ENCODE measurements at places on chromosomes 4 and X.

DNA sequence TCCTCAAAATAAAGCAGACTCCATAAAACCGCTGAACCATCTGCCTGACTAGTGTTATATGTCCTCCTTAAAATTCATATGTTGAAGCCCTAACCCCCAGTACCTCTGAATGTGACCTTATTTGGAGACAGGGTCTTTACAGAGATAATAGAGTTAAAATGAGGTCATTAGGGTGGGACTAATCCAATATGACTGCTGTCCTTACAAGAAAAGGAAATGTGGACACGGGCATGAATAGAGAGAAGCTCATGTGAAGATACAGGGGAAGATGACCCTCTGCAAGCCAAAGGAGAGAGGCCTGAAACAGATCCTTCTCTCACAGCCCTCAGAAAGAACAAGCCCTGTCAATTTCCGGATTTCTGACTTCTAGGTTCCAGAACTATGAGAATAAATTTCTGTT lies 82.0 kb upstream of the KLHL13 start:
- no peak for DNase-seq

DNA sequence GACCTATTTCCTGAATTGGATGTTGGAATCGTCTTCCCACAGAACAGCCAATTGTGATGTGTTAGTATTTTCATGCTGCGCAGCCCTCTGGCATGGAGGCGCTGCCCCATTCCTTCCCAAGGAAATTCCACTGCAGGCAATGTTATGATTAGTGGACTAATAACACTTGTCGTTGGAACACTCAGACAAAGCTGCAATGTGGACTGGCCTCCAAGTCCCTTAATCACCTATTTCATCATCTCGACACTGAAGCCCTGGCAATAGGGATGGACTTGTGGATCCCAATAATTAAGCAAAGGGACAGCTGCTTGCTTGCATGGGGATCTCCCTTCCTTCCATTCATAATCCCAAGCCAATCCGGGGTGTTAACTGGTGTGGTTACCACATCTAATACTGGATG lies 78.8 kb upstream of the PLAC1 start:
- DNase-seq, result no peak

GRCh38 chr4:140969296-140969695 lies 164.0 kb downstream of the RNF150 start:
- DNase-seq, result no peak

DNA sequence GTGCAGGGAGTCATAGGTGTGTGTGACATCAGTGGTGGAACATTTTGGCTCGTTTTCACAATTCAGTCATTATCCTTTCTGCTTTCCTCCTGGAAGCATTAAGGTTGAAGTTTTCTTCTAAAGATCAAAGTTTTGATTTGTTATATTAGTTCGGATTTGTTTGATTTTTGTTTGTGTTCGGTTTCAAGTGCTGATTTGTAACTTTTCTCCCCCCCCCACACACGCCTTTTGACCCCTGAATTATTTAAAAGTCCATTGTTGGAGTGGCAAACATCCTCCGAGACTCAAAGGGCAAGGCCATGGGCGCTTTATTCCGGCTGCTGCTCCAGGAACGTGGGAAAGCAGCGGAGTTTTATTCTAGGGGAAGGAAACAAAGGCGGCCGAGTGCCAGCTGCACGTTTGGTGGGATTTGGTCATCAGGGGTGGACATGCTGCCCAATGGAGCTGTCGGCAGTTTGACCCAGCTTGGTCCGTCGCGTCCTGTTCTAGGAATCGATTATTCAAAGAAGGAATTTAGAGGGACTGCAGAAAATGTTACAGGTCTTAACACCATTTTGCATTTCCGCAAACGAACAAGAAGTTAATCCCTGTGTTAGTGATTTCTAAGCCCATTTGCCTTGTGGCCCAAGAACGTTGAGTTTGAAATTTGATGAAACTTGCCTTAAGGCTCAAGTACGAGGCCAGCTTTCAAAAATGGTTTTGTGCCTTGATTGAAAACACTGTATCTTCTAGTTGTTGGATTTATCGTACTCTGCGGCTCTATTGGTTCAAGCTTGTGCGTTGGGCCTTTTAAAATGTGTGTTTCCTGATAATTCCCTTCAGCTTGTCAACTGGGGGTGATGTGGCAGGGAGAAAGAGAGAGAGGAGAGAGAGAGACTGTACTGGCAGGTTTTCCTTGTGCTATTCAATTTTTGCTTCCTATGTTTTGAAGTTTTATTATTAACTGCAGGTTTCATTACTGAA lies 565 bp upstream of the ZNF41 start:
- DNase-seq, result no peak

DNA sequence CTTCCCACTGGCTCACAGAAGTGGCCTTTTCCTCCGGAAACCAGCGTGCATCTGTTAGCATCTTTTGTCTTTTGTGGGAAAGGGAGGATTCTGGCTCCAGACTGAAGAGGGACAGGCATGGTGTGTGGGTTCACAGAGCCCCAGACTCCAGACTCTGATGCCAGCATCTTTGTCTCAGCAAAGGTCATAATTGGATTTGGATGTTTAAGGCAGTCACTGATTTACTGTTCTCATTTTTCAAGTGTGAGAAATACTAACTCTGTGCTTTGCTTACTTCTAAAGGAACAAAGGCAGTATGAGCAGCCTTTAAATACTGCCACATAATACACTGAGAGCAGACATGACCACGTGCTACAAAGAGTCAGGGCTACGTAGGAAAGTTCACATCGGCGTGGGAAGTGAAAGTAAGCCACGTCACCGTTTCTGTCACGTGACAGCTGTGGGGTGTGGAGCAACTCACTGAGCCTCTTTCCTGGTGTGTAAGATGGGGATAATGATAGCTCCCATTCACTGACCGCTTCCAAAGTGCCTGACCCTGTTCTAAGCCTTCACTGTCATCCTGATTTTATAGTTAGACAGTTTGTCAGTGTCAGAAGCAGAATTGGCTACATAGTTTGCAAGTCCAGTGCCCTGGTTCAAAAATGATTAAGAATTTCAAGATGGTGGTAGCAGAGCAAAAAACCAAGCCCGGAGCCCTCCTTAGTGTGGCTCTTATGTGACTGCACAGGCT lies 24.8 kb upstream of the TMSB4X start:
- no peak for DNase-seq

DNA sequence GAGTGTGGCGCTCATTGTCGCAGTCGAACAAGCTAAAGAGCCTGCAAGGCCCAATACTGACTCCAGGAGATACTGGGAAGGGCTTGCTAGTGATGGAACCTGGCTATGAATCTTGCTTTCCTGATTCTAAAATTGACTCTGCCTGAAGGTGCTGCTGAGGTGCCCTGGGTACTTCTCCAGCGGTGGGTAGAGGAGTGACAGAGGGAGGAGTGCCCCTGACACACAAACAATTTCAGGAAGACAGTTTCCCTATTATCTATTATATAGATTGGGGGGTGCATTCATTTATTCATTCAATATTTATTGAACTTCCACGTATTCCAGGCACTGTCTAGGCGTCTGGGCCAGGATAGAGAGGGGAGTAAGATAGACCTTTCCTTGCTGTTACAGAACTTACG lies 339.2 kb upstream of the GATB start:
- DNase-seq, result no peak

DNA sequence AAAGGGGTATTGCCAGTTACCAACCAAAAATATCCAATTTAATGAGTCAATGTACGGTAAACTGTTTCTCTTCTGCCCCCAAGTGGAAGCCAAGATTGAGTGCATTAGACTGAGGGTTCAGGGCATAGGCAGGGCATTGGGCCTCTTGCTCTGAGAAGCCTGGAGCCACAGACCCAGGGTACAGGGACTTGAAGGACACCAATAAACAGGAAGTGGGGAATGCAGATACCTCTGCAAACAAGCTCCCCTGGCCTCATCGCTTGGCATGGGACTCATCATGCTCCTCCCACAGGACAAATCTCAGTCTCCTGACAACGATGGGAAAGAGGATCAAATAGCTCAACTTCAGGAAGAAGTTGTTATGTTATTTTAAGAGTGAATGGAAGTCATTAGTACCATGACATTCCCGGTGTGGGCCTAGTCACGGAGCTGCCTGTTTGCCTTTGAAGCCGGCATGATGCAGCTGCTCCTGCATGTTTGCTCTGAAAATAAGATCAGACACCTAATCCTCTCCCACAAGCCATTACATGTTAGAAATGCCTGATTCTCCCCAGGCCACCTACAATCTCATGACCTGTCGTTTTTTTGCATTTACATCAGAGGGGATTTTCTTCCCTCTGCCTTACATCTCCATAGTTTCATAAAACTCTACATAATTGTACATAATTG lies 224.2 kb downstream of the RCHY1 start:
- peak; percentile 6 for DNase-seq

DNA sequence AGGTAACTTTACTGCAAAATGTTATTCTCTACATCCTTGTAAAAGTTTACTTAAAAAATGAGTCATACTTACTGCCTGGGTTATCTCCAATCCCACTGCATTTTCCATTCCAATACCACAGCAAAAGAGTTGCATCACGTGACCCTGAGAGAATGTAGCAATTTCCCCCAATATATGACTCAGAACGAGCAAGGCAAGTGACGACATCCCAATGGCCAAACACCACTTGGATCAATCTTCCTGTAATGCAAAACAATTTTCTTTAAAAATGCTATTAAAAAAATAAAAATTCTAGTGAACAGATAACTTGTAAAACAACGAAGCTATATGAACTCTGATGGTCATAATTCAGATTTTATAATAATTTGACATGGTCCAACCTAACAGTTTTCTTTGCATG lies 224.3 kb downstream of the DCLK2 start:
- DNase-seq, result no peak

- no peak for DNase-seq
Observed at GRCh38 chrX:16654093-16654492, 4.1 kb downstream of the S100G start.

- no peak for DNase-seq
Observed at GRCh38 chr4:15035159-15035558, 32.9 kb downstream of the CPEB2 start.

GRCh38 chr4:76801621-76802235 lies 96.2 kb downstream of the SOWAHB start:
- DNase-seq, result no peak

- no peak for DNase-seq
Observed at GRCh38 chr4:53676402-53676871, 85.2 kb upstream of the LNX1 start.

GRCh38 chrX:150182161-150182560 lies 181.0 kb upstream of the MAMLD1 start:
- no peak for DNase-seq

GRCh38 chr4:53376900-53377299 lies 541 bp upstream of the FIP1L1 start:
- no peak for DNase-seq

DNA sequence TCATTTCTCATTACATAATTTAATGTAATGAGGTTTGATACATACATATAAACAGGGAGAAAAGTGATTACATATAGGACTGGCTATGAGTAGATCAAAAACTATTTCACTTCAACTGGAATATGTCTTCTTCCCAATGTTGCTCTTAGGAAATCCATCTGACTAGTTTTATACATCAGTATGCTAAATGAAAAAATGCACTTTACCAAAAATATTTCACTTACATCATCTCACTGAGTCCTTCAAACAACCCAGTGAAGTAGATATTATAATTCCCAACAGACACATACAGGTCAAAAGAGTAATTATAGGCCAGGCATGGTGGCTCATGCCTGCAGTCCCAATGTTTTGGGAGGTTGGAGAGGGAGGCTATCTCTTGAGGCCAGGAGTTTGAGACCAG lies 215.9 kb downstream of the MID1 start:
- DNase-seq, result no peak

GRCh38 chrX:17397074-17397473 lies 22.1 kb downstream of the NHS start:
- DNase-seq, result no peak

DNA sequence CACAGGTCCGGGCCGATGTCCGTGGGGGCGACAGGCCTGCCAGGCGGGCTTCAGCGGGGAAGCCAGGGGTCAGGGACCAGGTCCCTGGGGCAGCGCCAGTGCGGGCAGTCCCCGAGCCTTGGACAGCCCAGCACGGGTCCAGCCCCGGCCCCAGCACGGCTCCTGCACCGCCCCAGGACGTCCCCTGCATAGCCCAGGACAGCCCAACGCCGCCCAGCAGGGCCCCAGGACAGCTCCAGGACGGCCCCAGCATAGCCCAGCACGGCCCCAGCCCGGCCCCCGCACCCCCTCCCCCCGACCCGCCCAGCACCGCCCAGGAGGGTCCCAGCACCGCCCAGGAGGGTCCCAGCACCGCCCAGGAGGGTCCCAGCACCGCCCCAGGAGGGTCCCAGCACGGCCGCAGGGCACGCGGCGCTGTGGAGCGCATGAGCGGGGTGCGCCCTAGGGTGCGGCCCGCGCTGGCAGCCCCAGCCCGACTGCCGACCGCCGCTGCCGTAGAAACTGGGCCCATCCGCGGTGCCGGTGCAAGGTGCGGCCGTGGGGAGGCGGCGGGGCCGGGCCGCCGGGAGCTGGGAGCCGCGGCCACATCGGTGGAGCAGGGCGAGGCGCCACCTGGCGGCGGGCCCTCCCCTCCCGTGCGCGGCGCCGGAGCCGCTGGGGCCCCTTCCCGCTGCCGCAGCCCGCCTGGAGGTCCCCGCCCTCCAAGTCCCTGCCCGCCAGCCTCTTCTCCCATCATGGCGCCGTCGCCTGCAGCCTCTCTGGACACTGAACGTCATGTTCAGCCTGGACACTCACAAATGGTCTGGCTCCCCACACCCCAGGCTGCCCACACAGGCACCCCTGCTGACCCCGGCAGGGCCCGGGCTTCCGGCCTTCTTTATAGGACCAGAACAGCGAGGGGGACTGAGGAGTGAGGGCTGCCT lies 106.8 kb upstream of the NKX1-1 start:
- DNase-seq, result no peak

GRCh38 chrX:19028560-19028959 lies 44.6 kb upstream of the PHKA2 start:
- no peak for DNase-seq

- no peak for DNase-seq
Observed at GRCh38 chr4:82232891-82233290, 140.9 kb downstream of the HNRNPD start.

- no peak for DNase-seq
Observed at GRCh38 chr4:26226629-26227376, 94.0 kb upstream of the RBPJ start.

DNA sequence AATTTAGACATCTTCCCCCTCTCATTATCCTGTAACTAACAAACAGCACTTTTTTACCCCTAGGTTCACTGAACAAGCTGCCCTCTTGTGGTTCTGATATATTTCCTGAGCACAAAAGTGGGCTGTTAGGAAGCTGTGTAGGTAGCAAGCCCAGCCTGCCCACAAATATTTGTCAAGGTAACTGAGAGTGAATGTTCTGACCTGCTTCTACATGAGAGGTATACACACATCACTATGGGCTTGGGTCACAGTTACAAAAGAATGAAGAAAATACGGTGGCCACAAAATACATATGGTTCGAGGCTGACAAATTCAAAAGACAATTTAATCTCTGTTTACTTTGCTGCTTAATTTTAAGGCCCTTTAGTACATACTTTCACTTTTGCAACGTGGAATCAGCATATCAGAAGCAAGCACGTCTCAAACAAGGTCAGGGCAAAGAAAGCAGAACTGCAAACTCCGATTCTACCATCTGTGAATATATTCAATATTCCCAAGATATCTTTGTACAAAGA lies 78.7 kb downstream of the RBM47 start:
- peak; percentile 62 for DNase-seq

- DNase-seq, result no peak
Observed at GRCh38 chr4:54709400-54709799, 51.6 kb downstream of the KIT start.
